Right lobe of liver (tissue), 6 donors: ENCODE measurements at places on chromosomes 16 and 17. TPM values are rescaled to one million over a fixed set of nuclear protein-coding genes. Genes with fewer than 3 reads are reported as not detected.

- no peaks in the 10 kb centered on the region for H3K27me3 ChIP-seq
- no peak overlapping the region for H3K27ac ChIP-seq
- no peak for DNase-seq
- no peaks in the 10 kb centered on the region for H3K4me1 ChIP-seq
- no peak overlapping the region for H3K4me3 ChIP-seq
- no peaks in the 10 kb centered on the region for H3K36me3 ChIP-seq
These were observed 57.8 kb upstream of the MMP2 start for GRCh38 chr16:55421226-55421625.

- no peaks in the 10 kb centered on the region for H3K36me3 ChIP-seq
- no peak overlapping the region for H3K27ac ChIP-seq
- H3K4me3 ChIP-seq: no peak overlapping the region
- no peaks in the 10 kb centered on the region for H3K4me1 ChIP-seq
These were observed 19.2 kb downstream of the CYB561 start for GRCh38 chr17:63426917-63427308.

GRCh38 chr16:79263425-79263824 is 337.1 kb downstream of the MAF start:
- H3K36me3 ChIP-seq: no peaks in the 10 kb centered on the region
- no peak for DNase-seq
- H3K4me3 ChIP-seq: no peak overlapping the region
- no peaks in the 10 kb centered on the region for H3K4me1 ChIP-seq
- H3K27ac ChIP-seq: no peak overlapping the region

DNA sequence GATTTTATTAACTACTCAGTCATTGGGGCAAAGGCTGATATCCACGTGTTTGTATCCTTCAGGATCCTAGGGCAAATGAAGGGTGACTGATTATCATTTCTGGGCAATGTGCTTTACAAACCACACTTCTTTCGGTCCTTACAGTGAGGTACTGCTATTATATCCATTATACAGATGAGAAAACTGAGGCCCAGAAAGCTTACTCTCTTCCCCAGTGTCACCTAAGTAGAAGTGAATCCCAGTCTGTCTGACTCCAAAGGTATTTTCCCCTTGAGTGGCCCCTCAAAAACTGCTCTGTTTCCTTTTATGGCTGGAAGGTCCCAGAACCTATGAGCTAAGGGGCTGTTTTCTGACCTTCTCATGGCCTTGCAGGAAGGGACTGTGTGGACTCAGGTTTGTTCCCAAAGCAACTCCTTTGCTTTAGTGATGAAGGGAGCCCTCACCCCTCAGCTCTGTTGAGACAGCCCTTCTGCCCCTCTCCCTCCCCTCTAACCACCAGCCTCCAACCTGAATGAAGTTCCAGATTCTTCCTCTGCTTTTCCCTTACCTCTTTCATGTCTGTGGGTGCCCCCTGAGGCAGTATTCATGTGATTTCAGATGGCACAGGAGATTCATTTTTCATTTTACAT is 27.4 kb upstream of the ADGRG1 start:
- H3K27ac ChIP-seq: no peak overlapping the region
- no peaks in the 10 kb centered on the region for H3K4me1 ChIP-seq
- no peak for DNase-seq
- H3K36me3 ChIP-seq: no peaks in the 10 kb centered on the region
- no peaks in the 10 kb centered on the region for H3K27me3 ChIP-seq
- no peak overlapping the region for H3K4me3 ChIP-seq

DNA sequence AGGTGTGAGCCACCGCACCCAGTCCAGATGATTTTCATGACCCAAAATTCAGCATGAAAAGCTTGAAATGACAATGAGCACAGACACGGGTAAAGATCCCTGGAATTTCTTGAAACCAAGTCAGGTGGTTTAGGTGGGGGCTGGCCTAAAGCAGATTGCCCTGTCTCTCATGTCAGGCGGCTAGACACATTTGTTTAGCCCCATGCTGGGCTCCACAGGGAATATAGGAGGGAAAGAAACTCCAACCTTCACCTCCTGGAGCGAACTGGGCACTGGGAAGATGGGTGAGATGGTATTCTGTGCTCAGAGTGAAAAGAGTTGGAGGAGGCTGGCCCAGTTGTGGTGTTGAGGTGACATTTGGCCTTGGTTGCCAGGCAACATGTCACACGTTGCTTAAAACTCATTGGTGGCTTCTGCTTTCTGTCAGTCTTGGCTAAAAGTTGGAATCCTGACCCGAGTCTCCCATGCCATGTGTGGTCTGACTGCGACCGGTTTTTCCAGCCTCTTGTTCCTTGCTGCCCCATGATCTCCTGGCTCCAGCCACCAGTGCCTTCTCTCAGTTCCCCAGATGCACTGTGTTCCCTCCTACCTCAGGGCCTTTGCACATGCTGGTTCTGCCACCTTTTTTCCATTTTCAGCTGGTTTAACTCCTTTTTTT is 113.7 kb downstream of the ABCC6 start:
- H3K4me3 ChIP-seq: no peak overlapping the region
- H3K27me3 ChIP-seq: no peaks in the 10 kb centered on the region
- H3K4me1 ChIP-seq: no peaks in the 10 kb centered on the region
- no peak for DNase-seq
- H3K27ac ChIP-seq: no peak overlapping the region

DNA sequence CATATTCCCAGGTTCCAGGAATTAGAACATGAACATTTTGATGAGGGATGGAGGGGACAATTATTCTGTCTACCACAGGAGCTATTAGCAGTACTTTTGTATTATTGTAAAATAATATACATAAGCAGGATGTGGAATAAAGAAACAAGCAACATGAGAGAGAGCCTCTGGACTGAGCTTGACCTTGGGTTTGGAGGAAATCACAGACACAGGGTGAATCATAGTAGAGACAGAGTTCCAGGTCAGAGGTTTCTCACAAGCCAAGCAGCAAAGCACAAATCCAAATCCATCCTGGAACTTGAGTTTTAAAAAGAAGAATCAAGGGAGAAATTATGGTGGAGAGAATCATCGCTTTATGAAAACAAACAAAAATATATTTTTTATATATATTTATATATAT is 5.1 kb downstream of the KRT31 start:
- H3K27ac ChIP-seq: no peak overlapping the region
- DNase-seq: no peak
- no peaks in the 10 kb centered on the region for H3K27me3 ChIP-seq
- no peak overlapping the region for H3K4me3 ChIP-seq
- H3K36me3 ChIP-seq: no peaks in the 10 kb centered on the region

GRCh38 chr17:38560503-38561318 is 45.0 kb downstream of the SRCIN1 start:
- no peaks in the 10 kb centered on the region for H3K4me1 ChIP-seq
- no peak overlapping the region for H3K27ac ChIP-seq
- no peaks in the 10 kb centered on the region for H3K36me3 ChIP-seq
- no peak overlapping the region for H3K4me3 ChIP-seq
- no peak for DNase-seq
- H3K27me3 ChIP-seq: no peaks in the 10 kb centered on the region

DNA sequence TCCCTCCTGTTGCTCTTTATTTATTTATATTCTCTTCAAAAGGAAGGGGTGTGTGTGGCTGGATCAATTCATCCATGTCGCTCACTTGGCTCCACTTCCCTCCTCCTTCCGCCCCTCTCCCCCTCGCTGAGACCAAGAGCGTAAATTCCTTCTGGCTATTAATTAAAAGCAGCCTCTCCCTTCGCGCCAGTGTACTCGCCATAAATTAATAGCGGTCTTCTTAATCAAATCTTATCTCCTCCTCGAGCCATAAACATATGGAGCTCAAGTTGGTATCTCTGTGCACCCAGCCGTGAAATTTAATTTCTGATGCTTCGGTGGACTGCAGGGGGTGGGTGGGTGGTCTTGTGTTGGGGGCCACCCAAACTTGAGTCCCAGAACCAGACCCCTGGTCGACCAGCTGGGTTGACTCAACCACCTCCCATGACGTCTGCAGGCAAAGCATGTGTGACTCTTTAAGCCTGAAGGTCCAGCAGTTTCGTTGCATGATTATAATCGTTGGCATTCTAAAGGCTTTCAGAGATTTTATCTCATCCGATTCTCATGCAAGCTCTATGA is 57.9 kb downstream of the SDK2 start:
- no peaks in the 10 kb centered on the region for H3K4me1 ChIP-seq
- no peak overlapping the region for H3K4me3 ChIP-seq
- H3K36me3 ChIP-seq: no peaks in the 10 kb centered on the region
- no peak overlapping the region for H3K27ac ChIP-seq
- no peaks in the 10 kb centered on the region for H3K27me3 ChIP-seq

GRCh38 chr17:68196394-68197090 is 51.3 kb upstream of the AMZ2 start:
- H3K4me1 ChIP-seq: no peaks in the 10 kb centered on the region
- H3K36me3 ChIP-seq: no peaks in the 10 kb centered on the region
- peaks cover 18% of the 10 kb centered on the region for H3K27me3 ChIP-seq
- H3K4me3 ChIP-seq: peak overlapping the region; percentile 16

DNA sequence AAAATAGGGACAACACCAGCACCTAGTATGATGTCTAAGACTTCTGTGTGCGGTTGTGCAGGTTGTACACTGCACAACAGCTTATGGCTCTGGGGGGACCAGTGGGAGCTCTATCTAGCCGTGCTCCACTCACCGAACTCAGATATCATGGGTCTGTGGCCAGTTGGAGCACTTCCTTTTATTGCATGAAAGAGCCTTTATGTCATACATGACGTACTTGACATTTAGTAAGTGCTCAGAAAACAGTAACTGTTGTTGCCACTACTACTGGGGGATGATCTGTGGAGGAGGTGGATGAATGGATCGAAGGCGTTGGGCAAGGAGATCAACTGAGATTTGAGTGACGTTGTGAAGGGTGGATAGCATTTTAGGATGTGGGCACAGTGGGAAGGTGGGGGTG is 368.8 kb downstream of the SNX29 start:
- DNase-seq: no peak
- no peak overlapping the region for H3K27ac ChIP-seq
- no peaks in the 10 kb centered on the region for H3K36me3 ChIP-seq

- no peak overlapping the region for H3K27ac ChIP-seq
- no peak for DNase-seq
- no peaks in the 10 kb centered on the region for H3K27me3 ChIP-seq
- H3K36me3 ChIP-seq: peaks cover 28% of the 10 kb centered on the region
- no peaks in the 10 kb centered on the region for H3K4me1 ChIP-seq
- no peak overlapping the region for H3K4me3 ChIP-seq
These were observed 8.0 kb downstream of the SMG6 start for GRCh38 chr17:2295575-2295974.

GRCh38 chr17:35002876-35003551 is 22.7 kb downstream of the LIG3 start:
- DNase-seq: no peak
- H3K4me3 ChIP-seq: no peak overlapping the region
- H3K36me3 ChIP-seq: no peaks in the 10 kb centered on the region
- no peak overlapping the region for H3K27ac ChIP-seq
- no peaks in the 10 kb centered on the region for H3K4me1 ChIP-seq

GRCh38 chr17:33674685-33675084 is 381.6 kb upstream of the ASIC2 start:
- H3K4me1 ChIP-seq: no peaks in the 10 kb centered on the region
- H3K36me3 ChIP-seq: no peaks in the 10 kb centered on the region
- no peak for DNase-seq
- H3K27me3 ChIP-seq: no peaks in the 10 kb centered on the region
- H3K27ac ChIP-seq: no peak overlapping the region
- H3K4me3 ChIP-seq: no peak overlapping the region

DNA sequence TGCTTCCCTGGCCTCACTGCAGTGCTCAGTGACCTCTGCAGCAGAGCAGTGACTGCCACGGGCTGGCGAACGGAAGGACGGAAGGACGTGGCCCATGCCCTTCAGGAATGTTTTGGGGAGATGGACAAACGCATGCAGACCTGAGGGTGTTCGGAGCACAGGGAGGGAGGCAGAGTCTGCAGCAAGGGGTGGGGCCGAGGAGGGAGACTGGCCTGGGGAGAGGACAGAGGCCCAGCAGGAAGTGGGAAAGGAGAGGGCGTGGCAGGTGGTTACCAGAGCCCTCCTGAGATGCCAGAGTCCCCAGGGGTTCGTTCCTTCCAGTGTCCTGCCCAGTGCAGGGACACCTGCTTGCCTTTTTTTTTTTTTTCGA is 21.9 kb downstream of the ADORA2B start:
- no peaks in the 10 kb centered on the region for H3K27me3 ChIP-seq
- H3K36me3 ChIP-seq: no peaks in the 10 kb centered on the region
- H3K4me3 ChIP-seq: no peak overlapping the region
- H3K4me1 ChIP-seq: no peaks in the 10 kb centered on the region
- H3K27ac ChIP-seq: no peak overlapping the region

- H3K4me1 ChIP-seq: peaks cover 3% of the 10 kb centered on the region
- no peak for DNase-seq
- H3K27me3 ChIP-seq: no peaks in the 10 kb centered on the region
- H3K27ac ChIP-seq: peak overlapping the region; percentile 84
These were observed 555 bp downstream of the NUP88 start for GRCh38 chr17:5418858-5419355.

DNA sequence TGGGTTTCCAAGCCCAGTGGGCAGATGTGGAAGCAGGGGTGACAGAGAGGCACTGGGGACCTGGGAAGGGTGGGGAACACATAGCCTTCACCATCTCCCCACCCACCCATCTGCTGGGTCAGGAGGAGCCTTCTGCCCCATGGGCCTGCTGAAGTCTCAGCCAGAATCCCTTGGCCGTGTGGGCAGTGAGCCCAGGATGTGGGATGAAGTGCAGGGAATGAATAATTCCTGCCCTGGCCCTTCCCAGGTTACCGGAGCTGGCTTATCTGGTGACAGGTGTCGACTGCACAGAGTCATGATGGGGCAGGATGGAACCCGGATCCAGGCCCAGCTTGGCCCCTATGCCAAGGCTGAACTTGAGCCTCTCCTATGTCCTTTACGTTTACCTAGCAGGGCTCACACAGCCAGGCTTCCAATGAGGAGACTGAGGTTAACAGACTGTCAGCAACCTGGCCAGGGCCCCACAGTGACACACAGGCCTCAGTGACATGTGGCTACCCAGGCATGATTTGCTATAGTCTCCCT is 17.5 kb downstream of the ATP2A3 start:
- no peaks in the 10 kb centered on the region for H3K36me3 ChIP-seq
- no peak overlapping the region for H3K4me3 ChIP-seq
- DNase-seq: no peak
- H3K27me3 ChIP-seq: no peaks in the 10 kb centered on the region

DNA sequence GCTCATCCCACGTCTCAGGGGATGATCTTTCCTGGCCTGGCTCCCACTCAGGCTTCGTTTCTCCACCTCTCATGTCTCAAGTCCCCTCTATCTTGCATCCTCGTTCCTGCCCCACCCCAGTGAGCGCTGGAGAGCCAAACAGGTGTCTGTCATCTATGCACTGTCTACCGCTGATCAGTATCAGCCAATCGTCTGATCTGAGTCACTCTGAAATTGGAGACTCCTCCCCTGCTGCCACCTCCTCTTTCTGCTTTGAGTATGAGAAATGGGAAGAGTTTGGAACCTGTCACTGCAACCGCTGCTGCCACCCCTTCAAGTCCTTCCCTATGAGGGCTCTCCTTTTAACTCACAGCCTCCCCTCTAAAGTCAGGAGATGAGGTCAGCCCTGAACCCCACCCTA is 28.0 kb downstream of the FZD2 start:
- H3K4me1 ChIP-seq: no peaks in the 10 kb centered on the region
- DNase-seq: peak; percentile 1
- no peak overlapping the region for H3K4me3 ChIP-seq
- H3K27ac ChIP-seq: no peak overlapping the region
- no peaks in the 10 kb centered on the region for H3K27me3 ChIP-seq

GRCh38 chr17:67867591-67867990 is 42.3 kb downstream of the BPTF start:
- H3K4me1 ChIP-seq: no peaks in the 10 kb centered on the region
- no peaks in the 10 kb centered on the region for H3K27me3 ChIP-seq
- DNase-seq: no peak

Gene NUPR1
- 136 TPM for total RNA-seq

Gene APOBR
- 1.00 TPM for total RNA-seq

Gene TMEM100
- total RNA-seq: 8.3 TPM

Gene SLC52A1
- total RNA-seq: not detected

Gene KRT33A
- not detected for total RNA-seq

Gene SUMO2
- 118 TPM for total RNA-seq

Gene CCL17
- not detected for total RNA-seq
